ENCODE measurements at places on chromosomes 11 and 22.

GRCh38 chr11:70597751-70598625 lies 199.7 kb downstream of the CTTN start:
- no peak for DNase-seq

DNA sequence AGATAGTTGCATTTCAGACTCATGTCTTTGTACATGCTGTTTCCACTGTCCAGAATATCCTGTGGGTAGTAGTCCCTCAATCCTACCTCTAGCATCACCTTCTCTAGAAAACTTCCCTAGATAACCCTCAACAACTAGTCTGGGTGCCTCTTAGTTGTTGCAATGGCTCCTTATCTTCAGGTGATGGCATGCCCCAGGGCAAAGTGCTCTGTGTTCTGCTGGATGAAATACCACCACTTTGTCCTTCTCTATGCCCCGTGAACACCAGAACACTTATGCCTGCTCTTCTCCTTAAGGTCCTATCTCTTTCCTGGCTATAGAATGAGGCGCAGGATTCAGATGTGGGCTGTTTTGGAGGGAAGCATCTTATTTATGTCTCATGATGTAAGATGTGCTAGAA lies 158.3 kb upstream of the CTSC start:
- DNase-seq: no peak

DNA sequence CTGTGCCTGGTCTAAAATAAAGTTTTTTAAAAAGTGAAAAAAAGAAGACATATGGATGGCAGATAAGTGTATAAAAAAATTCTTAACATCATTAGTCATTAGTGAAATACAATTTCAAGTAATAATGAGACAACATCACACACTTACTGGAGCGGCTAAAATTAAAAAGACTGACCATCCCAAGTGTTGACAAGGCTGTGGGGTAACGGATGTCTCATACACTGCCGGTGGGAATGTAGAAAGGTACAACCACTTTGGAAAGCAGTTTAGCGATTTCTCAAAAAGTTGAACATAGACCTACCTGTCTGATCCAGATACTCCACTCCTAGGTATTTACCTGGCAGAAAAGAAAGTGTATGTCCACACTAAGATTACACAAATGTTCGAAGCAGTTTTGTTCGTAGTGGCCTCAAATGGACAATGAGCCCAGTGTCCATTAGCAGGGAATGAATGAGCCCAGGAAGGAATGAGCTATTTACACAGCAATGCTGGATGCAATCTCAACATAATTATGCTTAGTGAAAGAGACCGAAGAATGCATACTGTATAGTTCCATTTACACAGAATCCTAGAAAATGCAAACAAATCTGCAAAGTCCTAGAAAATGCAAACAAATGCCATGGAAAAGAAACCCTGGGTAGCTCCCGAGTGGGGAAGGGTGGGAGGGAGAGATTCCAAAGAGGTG lies 6.7 kb upstream of the MUC2 start:
- DNase-seq: no peak

- DNase-seq: no peak
Observed at GRCh38 chr22:44855855-44856254, 103.5 kb downstream of the ARHGAP8 start.

- DNase-seq: no peak
Observed at GRCh38 chr22:21819183-21819770, 48.2 kb downstream of the MAPK1 start.

GRCh38 chr22:36884349-36885158 lies 23.7 kb downstream of the NCF4 start:
- no peak for DNase-seq
